ENCODE measurements at places on chromosomes 12 and 14.

GRCh38 chr14:41597647-41598046 lies 9.0 kb upstream of the LRFN5 start:
- DNase-seq = peak; percentile 51

DNA sequence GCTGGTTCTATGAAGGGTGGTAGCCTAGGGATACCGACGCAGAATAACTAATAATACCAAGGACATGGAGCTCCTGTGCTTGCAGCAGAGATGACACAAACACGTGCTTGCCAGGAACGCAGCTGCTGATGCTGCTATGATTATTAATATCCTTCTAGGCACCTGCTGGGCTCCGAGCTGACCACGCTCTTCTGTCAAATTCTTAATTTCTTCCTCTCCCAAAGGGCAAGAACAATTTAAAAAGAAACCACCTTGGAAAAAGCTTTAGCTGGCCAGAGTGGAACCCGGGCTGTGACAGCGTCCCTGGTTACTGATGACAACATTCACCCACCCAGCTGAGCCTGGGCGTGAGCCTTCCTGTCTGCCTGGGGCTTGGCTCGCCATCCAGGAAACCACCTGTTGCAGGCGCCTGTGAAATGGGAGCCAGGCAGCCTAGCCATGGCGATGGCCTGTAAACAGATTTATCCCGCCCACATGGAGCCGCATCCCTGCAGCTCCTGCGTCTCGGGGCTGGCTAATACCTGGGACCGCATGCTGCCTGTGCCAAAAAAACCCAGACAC lies 28.8 kb downstream of the CLMN start:
- DNase-seq = no peak

- peak; percentile 91 for DNase-seq
Measured at GRCh38 chr14:77208291-77208978, 26.8 kb downstream of the TMEM63C start.

- no peak for DNase-seq
Measured at GRCh38 chr14:95197551-95197950, 40.2 kb upstream of the DICER1 start.

DNA sequence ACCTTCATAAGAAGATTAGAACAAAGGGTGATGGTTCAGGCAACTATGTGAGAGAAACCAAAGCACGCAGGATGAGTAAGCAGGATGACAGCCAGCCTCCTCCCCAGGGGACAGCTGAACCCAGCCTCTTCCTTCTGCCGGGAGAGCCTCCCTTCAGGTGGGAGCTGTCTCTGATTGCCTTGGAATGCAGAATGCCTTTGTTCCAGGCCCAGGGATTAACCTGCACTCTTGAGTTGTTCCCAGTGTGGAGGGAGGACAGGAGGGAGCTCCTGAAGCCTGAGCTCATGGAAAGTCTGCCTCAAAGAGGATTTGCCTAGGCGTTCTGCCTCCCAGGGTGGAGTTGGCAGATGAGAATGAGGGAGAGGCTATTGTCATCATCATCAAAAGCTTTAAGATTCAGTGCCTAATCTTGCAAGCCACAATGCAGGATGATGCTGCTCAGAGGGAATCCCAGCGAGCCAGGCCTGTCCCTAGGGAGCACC lies 3.6 kb upstream of the KRT6A start:
- DNase-seq = no peak

DNA sequence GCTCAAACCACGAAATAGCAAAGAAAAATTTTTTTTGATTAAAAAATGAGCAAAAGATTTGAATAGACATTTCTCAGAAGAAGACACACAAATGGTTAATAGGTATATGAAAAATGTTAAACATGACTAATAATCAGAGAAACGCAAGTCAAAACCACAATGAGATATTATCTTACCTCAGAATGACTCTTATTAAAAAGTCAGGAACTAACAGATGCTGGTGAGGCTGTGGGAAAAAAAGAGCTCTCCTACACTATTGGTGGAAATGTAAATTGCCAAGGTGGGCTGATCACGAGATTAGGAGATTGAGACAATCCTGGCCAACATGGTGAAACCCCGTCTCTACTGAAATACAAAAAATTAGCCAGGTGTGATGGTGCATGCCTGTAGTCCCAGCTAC lies 315.5 kb upstream of the FLRT2 start:
- no peak for DNase-seq

GRCh38 chr12:49673446-49674317 lies 33.5 kb downstream of the FMNL3 start:
- DNase-seq = peak; percentile 61

- DNase-seq = no peak
Measured at GRCh38 chr12:15534322-15534721, 212.0 kb downstream of the PTPRO start.

GRCh38 chr12:47082796-47083621 lies 3.2 kb upstream of the AMIGO2 start:
- no peak for DNase-seq

GRCh38 chr14:72716476-72716875 lies 177.4 kb downstream of the DPF3 start:
- DNase-seq = no peak

- DNase-seq = no peak
Measured at GRCh38 chr12:94187361-94187760, 39.0 kb downstream of the PLXNC1 start.

- DNase-seq = no peak
Measured at GRCh38 chr12:42957136-42957535, 367.6 kb upstream of the PRICKLE1 start.

- no peak for DNase-seq
Measured at GRCh38 chr12:64801381-64801780, 23.1 kb upstream of the TBC1D30 start.

DNA sequence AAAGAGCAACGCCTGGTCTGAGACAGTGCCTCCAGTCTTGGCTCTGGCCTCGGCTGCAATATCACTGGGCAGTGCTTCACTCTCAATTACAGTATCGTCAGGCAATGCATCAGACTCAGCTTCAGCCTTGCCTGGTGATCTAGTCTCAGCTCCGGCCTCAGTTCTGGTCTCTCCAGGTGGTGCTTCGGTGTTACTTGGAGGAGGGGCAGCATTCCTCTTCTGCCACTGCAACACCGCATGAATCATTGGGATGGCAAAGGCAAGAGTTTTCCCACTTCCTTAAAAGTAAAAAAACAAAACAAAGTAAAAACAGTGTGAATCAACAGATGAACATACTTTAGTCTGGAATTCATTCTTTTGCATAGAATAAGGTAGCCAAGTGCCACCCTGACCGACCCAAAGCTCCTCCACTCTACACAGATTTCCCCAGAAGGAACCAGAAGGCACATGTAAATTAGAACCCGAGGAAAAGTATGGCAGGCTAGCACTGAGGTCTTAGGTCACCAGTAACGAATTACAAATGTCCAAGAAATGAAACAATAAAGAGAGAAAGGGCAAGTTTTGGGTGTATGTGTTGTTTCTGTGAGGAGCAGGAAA lies 18.6 kb downstream of the DDX24 start:
- no peak for DNase-seq

DNA sequence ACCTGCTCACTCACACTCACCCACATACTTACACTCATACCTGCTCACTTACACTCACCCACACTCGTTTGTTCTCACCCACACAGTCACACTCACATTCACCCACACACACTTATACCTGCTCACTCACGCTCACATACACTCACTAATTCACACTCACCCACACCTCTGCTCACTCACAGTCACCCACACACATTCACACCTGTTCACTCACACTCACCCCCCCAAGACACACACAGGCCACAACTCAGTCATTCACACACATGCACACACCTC lies 436.2 kb downstream of the BCL11B start:
- no peak for DNase-seq

DNA sequence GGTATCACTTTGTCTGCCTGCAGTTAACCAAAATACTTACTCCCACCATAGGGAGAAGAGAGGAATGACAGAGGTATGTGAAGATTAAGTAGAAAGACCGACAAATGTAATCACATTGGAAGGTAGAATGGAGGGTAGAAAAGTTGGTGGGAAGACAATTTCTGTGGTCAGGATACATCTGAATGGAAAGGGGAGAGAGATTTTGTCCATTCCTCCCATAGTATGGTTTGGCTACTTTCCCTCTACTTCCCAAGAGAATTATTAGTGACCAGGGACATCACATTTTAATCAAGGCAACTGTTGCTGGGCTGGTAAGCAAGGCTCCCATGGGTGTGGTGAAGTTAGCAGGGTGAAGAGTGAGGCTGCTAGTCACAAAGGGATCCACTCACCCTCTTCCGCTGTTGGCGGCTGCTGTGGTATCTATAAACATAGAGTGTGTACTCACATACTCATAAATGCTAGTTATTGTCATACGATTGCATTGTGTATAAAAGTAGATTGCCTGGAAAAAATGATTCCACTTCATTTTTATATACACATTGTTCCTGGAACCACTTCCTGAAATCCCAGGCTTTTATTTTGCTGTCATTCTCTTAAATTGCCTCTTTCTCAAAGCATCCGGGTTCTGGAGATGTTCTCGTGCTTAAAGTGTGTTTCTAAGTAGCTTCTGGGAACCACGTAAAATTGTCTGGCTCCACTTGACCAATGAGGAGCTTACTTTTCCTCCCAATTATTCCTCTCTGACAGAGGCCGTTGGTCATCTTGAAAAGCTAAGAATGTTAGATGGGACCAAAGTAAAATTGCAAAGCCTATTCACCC lies 413.1 kb downstream of the ZFP36L1 start:
- no peak for DNase-seq

- DNase-seq = no peak
Measured at GRCh38 chr14:83909507-83909906, 1620.4 kb upstream of the FLRT2 start.

- DNase-seq = peak; percentile 86
Measured at GRCh38 chr12:47837190-47838171, 17.8 kb upstream of the HDAC7 start.

DNA sequence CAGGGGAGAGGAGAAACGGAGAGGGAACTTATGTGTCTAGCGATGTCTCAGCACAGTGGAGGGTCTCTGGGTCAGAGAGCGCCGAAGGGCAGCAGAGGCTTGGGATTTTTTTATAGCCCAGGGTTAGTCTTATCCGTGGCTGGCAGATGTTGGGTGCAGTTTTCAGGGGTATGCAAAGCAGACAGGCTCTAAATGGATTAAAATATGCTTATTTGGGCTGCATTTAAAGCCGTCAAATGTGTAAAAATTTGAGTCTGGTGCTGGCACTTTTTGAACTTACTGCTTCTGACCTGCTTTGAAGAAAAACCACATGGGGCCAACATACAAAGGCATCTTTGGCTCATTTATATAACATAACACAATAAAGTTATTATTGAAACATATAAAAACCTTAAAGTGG lies 178.8 kb downstream of the ESR2 start:
- DNase-seq = no peak

DNA sequence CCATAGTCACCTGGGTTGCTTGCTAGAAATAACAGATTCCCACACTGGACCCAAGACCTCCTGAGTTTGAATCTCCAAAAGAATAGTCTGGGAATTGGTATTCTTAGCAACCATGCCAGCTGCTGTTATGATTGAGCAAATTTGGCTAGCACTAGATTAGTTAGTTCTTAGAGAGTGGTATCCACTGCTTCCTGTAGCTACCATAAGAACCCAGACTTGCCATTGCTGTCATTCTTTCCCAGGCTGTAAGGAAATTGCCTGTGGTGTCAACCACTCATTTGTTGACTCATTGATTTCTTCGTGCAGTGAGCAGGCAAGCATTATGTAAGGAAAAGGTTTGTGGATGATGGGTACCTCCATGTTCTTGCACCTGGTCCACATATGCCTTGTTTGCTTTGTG lies 201.8 kb upstream of the RGS6 start:
- no peak for DNase-seq

DNA sequence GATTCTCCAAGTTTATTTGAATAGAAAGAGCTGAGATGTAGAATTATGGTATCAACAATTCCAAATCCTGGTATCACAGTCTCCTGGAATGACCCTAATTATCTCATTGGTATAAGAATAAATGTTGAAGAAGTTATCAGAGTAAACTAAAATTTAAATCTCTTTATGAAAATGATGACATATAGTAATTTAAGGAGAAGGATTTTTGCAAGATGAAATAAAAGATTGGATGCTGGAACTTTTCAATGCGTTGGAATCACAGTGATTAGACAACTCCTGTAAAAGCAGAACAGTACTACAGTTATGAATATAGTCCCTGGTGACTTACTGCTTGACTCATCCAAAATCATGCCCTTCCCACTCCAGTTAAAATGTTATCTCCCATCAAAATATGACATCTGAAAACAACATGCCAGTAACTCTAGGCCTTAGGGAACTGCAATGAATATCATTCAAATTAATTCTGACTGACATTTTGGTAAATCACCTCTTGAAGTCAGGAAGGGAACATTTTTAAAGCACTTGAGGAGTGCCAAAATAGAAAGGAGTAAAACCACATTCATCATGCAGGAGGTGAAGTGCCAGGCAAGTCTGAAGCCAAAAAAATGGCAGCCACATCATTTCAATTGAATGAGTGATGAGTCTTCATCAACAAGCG lies 197.8 kb upstream of the PRKD1 start:
- DNase-seq = no peak

DNA sequence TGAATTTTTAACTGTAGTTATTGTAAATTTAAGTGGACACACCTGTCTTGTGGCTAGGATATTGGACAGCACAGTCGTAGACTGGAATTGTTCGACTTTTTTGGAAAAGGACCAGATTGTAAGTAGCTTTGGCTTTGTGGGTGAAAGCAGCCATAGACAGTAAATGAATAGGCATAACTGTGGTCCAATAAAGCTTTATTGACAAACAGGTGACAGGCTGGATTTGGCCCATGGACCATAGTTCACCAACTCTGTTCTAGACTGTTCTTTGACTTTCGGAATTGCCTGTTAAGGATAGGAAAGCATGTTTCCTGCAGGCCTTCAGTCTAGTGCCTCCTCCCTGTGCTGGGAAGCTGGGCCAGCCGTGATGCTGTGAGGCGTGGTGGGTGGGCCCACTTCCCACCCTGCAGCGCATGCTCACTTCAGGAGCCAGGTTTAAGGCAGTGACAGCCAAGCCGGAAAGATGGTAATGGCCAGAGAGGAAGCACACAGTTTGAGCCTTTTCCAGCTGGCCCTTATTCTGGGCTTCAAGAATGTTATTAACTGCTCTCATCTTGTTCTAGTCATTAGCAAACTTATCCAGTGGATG lies 51.8 kb downstream of the PPP2R5C start:
- no peak for DNase-seq

DNA sequence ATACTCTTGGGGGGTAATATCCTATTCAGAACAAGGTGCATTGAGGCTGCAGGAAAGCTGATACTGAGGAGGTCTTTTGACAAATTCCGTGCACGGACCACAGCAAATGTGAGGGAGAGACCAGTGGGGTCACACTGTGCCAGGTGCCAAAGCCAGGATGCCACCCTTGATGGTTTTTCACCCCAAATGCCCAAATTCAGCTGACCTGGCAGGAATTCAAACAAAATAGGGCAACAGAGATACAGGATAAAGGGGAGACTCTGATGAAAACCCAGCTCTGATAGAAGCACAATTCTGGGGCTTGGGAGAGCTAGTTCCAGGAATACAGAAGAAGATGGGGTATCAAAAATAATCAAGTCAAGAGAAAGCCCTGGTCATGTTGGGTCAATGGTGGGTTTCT lies 55.3 kb downstream of the SLC8A3 start:
- DNase-seq = no peak

DNA sequence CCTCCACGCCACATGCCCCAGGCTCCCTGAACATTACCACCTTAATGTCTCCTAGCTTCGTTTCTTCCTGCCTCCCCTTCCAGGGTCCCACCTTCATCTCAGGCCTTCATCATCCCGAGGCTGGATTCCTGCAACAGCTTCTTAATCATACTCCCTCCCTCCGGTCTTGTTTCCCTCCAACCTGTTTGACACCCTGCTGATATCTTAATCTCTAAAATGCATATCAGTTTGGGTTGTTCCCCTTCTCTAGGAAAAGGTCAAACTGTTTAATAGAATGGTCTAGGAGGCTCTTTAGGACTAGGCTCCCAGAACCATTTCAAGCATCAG lies 125.5 kb upstream of the ARHGAP5 start:
- DNase-seq = no peak

GRCh38 chr14:77547512-77548180 lies 49.0 kb upstream of the ISM2 start:
- DNase-seq = no peak
